NCI-H187 treated with DMSO at 0.1 percent for 48 hours (cell line): ENCODE measurements at places on chromosomes 2 and 18.

DNA sequence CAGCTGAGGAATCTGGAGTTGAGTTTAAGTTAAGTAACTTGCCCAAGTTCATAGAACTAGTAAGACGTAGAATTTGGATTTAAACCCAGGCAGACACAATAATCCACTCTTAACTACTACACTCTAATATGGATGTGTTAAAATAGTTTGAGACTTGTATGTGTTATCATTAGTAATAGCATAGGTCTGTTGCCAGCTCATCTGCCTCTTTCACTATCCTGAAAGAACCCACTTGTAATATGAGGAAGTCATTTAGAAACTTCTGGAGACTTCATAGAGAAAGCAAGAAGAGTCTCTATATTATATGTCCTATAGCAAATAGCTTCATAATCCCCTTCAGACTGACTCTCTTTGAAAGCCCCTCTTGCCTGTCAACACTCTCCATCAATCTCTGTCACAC is 43.0 kb upstream of the ACADL start:
- DNase-seq, result no peak

DNA sequence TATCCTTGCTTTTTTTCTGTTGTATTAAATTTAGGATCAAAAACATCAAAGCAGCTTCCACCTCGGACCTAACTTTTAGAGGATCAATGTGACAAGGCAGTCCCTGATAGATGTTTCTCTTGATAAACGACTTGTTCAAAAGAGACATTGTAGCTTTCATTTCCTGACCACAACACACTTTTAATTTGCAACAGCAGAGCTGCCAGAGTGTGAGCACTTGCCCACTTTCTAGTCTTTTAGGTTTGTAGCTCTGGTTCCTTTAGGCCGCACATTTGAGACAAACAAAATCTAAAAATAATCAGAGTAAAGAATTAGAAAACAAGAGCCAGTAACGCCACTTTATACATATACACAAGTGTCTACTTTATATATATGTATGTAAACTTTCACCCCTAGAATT is 3.1 kb downstream of the FIGN start:
- DNase-seq, result no peak

- no peak for DNase-seq
These were observed 47.6 kb downstream of the COBLL1 start for GRCh38 chr2:164794016-164794415.

- no peak for DNase-seq
These were observed 197.5 kb upstream of the COPS8 start for GRCh38 chr2:236887953-236888793.

GRCh38 chr2:74413001-74413698 is 8.3 kb downstream of the C2orf81 start:
- DNase-seq, result no peak

DNA sequence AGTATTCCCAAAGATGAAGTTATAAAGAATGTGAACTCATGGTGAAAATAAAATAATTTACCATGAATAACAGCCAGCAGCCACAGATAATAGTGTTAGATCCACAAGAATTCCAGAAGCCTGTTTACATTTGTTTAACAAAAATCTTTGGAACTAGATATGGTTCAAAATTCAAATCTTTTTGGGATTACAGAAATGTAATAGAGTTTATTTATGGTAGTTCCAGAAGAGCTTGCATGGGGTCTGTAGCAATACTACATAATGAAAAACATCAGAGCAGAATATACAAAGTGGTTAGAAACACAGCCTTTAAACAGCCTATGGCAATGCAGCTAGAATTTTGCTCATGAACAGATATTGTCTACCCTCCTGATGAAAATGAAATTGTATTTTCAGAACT is 179.1 kb downstream of the RDH14 start:
- DNase-seq, result no peak

- no peak for DNase-seq
These were observed 16.1 kb upstream of the ALLC start for GRCh38 chr2:3641841-3642421.

GRCh38 chr18:13163167-13163927 is 55.2 kb upstream of the LDLRAD4 start:
- DNase-seq, result no peak

DNA sequence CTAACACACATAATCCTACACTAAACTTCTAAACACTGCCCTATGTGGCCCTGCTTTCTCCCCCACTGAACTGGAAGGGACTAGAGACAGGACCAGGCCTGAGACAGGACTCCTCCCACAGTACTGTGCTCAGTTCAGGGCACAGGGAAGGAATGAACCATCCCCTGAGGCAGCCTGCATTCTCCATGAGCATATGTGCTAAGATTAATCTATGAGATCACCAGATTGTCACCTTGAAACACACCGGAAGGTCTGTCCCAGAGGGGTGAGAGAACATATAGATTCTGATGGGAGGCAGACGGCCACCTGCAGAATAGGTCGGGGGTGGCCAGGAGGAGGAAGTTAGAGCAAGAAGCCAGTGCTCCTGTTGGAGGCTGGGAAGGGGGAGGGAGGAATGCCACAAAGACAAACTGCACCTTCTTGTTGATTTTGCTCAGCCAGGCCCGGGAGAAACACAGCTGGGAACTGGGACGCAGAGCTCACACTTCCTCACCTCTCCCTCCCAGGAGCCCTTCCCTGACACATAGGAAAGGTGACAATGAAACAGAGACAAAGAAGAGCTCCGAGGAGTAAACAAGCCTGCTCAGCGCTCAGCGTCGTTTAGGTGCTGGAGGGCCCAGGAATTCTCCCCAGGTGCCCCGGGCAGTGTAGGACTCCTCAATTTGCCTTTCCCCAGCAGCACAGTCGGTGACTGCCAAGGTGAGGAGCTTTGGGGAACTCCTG is 52.1 kb downstream of the ZBTB7C start:
- DNase-seq, result no peak

GRCh38 chr18:9619990-9620389 is 5.6 kb upstream of the PPP4R1 start:
- DNase-seq, result no peak

DNA sequence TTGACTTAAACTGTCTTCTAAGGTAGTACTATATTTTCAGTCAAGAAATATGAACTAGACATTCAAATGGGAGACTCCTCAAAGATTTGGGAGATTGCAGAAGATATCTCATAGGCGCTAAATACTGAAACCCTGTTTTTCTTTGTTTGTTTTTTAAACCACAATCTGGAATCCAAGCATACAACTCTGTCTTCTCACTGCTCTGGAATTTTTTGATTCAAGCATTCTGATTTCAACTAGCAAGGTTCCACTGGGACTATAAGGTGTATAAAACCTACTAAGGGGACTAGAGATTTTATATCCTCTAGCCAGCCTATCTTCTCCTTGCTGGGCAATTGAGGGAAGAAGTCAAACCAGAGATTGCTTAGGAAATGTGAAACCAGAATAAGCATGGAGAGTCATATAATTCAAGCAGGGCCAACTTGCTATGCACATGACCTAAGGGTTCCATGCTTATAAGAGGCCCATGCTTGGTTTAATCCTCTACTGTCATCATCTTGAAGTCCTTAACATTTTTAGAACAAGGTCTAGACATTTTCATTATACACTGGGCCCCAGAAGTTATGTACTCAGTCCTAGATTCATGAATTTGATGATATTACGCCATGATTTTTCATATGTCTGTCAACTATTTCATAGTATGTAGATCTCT is 405.5 kb downstream of the PARD3B start:
- no peak for DNase-seq

DNA sequence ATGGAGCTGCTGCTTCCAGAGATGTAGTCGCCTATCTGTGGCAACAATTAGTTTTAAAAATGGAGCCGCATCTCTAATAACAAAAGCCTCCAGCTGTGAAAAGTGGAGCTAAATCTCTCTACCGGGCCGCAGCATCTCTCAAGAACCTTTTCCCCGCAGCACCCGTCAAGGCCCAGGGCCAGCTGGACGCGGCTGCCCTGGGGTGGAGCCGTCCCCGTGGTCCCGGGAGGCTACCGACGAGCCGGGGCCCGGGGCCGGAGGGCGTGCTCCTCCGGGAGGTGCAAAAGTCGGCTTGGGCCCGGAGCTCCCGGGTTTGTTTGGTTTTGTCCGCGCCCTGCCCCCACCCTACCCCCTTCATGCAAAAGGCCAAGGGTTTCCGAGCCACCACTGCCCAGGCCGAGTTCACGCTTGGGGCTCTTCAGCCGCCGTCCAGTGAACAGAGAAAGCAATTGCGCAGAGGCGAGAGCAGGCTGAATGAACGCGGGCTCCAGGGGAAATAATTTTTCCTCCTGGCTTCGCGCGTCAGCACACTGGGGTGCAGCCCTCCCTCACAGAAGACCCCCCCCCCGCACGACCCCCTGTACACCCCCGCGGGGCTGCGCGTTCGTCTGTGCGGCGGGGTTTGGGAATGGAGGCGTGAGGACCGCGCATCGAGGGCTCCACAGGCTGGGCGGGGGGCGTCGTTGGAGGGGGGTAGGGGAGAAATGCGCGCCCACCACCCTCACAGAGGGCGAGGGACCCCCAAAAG is 557 bp upstream of the GREB1L start:
- no peak for DNase-seq

- no peak for DNase-seq
These were observed 877.6 kb downstream of the SLC4A3 start for GRCh38 chr2:220504938-220505503.

- no peak for DNase-seq
These were observed 1341.8 kb upstream of the NXPH2 start for GRCh38 chr2:140122001-140122400.

DNA sequence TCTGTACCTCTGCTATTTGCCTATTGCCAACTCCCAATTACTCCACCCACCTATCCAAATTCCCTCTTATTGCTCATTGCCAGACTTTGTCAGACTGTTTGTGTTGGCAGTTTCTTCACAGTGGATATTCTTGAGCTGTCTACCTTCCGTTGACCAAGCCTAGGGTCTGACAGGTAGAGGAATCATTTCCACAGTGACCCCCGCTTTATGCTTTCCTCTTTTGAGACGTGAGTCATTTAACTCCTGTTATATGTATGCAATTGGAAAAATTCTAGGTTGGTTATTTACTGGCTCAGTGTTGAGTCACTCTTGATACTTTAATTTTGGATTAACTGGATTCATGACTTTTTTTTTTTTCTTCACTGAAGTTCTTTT is 187.7 kb downstream of the IRS1 start:
- no peak for DNase-seq

GRCh38 chr18:74840492-74841167 is 243.0 kb downstream of the ZNF407 start:
- DNase-seq, result no peak

DNA sequence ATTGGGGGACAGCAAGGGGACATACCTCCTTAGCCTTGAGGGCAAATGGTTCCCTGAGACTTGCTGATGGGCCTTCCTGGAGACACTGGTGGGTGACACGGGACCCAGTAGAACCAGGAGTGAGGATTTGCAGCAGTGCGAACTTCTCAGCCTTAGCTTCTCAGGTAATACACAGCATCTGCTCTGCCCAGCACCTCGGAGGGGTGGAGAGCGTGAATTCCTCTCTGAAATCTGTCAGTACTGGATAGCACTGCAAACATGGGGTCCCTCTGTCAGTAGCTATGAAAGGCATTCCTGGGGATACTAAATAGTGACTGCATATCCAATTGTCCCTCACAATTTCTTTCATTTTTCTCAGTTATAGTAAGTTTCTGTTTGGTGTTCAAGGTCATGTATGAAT is 151.7 kb downstream of the GBX2 start:
- no peak for DNase-seq

DNA sequence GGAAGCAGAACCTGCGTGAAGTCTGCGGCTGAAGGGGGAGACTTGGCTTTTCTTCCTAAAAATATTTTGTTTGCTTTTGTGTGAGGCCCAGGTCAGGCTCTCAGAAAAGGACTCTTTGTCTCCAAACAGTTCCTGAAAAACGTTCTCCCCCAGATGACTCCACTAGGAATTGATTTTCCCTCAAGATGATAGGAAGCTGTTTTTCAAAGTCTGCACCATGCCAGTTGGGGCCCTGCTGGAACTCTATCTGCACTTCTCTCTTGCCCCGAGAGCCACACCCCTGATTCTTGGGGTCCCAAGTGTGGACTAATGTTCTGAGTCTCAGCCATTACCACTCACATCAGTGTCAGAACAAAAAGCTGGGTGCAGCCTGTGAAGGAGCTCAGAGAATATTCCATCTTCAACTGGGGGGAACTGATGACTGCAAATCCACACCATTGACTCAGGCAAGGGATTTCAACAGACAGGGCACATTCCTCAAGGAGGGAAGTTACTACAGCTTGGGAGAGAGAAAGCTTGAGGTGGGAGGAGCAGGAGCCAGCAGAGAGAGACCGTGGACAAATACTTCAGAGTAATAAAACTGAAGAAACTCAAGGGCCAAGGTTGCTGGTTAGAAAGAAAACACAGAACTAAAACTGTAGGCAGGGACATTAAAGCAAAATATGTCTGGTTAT is 768.3 kb downstream of the RNF144A start:
- no peak for DNase-seq

DNA sequence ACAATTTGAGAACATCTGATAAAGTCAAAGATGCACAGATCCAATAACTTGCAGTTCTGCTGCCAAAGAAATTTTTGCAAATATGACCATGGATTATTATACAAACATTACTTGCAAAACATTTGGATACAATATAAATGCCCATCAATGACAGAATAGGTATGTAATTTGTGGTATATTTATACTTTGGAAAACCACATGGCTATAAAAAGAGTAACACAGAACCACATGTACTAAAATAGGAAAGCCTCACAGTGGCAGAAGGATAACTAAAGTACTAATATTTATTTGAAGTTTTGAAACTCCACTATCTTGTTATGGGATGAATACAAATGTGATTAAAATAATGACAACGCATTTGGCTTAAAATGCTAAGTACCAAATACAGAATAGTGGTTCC is 51.8 kb upstream of the DNAJC10 start:
- no peak for DNase-seq

DNA sequence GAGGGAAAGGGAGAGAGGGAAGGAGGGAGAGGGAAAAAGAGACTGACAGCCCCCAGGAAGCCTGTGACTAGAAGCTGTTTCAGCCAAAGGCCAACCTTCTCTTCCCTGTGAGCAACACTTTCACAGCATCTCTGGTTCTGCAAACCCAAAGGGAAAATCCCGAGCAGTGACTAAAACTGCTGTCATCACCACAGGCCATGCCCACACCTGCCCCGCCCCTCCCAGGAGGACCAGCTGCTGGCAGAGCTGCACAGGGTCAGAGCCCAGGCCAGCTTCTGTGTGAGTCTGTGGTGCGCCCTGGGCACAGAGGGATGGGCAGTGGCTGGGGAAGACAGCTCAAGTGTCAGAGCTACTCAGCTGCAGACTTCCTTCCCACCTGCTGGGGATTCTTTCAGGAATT is 64.9 kb upstream of the OTOS start:
- DNase-seq, result no peak
